ENCODE measurements at places on chromosomes 16 and 17.

- DNase-seq, result no peak
Observed at GRCh38 chr16:87098976-87099720, 218.0 kb downstream of the C16orf95 start.

GRCh38 chr17:79790805-79791734 is 5.8 kb downstream of the CBX8 start:
- DNase-seq, result no peak

DNA sequence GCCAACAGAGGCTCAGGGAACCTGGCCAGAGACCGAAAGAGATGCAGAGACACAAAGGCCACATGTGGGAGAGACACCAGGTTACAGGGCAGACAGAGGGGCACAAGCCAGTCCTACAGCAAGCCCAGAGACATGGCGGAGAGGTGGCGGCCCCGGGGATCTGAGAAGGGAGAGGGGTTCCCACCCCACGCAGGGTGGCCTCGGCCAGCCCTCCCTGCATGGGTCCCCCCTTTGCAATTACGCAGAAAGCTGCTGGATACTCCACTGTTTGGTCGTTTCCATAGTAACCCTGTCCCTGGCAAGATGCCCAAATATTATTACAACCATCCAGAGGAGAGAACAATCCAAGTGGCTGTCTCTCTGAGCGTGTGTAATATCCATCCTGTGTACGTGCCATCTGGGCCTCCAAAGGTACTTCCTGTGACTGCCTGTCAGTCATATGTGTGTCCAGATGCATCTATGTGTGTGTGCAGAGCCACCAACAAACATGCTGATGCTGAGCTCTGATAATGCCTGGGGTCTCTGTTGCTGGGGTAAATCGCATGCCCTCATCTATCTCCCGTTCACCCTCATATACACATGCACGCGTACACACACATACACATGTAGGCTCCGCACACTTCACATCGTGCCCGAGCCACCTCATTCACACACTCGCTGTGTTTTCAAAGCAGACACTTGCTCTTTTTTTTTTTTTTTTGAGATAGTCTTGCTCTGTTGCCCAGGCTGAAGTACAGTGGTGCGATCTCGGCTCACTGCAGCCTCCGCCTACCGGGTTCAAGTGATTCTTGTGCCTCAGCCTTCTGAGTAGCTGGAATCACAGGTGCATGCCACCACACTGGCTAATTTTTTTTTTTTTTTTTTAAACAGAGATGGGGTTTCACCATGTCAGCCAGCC is 5.5 kb downstream of the PCGF2 start:
- DNase-seq, result peak; percentile 91

DNA sequence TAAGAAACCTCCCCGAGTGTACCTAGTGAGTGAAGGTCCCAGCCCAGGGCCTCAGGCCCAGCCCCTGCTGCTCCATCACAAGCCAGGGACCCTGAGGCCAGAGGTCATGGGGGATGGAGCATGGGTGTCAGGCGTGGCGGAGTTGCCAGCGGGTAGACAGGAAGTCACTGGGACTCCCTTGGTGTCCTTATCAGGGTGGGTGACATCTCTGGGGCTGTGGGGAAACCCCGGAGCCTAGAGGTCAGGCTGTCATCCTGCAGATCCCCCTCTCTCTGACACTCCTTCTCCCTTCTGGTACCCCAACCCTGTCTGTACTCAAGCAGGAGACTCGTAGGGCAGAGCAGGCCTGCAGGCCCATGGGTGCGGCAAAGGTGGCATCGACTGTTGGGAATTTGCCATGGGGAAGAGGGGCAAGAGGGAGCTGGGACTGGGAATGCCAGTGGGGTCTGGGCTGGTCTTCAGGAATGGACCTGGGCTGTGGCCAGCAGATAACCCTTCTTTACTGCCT is 10.8 kb upstream of the ADGRG1 start:
- no peak for DNase-seq

GRCh38 chr17:16298140-16298662 is 55.1 kb downstream of the CENPV start:
- no peak for DNase-seq

- DNase-seq, result peak; percentile 42
Observed at GRCh38 chr16:17724242-17724898, 253.6 kb upstream of the XYLT1 start.

GRCh38 chr16:64250866-64251265 is 871.0 kb downstream of the CDH11 start:
- no peak for DNase-seq

DNA sequence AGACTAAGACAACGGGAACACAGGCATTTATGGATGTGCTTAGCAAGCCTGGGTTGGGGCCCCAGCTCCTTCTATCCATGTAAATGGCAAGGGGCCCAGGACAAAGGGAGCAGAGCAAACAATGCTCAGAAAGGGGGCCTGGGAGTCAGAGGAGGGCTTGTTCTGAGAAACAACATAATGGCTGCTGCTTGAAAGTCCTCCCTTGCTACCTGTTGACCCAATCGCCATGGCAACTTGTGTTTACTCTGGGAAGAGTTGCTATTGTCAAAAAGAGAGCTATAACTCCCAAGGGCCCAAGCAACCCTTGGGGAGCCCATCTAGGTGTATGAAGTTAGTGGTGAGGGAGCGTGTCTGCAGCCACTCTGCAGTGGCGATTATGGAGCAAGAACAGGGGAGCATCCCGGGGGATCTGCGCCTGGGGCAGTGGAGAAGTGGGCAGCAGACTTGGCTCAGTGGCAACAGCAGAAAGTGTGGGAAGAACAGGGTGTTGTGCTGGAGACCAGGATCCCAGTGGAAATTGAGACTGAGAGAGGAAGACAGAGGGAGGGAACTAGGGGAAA is 118.7 kb upstream of the NLRP1 start:
- no peak for DNase-seq

- peak; percentile 74 for DNase-seq
Observed at GRCh38 chr16:84726079-84726668, 26.4 kb downstream of the USP10 start.

DNA sequence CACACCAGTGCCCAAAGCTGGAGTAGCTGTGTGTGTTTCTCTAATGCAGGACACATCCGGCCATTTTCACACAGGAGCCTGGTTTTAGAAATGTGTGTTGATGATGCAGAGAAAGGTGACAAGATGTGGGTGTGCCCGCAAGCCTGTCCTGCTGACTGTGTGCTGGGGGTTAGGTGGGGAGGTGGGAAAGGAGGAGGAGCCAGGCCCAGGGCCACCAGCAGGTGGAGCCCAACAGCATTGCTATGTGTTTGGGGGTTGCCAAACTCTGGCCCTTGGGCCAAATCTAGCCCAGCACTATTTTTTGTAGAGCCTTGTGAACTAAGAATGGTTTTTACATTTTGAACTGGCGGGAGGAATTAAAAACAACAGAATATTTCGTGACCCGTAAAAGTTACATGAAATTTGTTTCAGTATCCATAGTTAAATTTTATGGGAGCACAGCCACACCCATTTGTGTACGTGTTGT is 61.7 kb upstream of the LGALS9 start:
- no peak for DNase-seq

DNA sequence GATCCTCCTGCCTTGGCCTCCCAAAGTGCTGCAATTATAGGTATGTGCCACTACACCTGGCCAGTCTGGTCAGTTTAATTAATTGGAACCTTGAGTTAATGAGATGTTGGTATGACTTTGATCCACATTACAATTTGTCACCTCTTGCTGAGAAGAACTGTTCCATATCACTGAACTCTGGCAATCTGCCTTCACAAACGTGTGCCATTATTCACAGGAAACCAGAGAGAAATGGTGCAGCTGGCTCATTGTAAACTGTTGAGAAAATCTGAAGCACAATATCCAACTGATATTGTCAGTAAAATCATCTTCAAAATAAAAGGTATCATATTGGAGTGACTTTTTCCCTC is 39.3 kb upstream of the YPEL2 start:
- DNase-seq, result no peak

GRCh38 chr16:65097296-65097695 is 24.6 kb downstream of the CDH11 start:
- no peak for DNase-seq

GRCh38 chr17:50364715-50365114 is 8.3 kb downstream of the MRPL27 start:
- DNase-seq, result no peak

DNA sequence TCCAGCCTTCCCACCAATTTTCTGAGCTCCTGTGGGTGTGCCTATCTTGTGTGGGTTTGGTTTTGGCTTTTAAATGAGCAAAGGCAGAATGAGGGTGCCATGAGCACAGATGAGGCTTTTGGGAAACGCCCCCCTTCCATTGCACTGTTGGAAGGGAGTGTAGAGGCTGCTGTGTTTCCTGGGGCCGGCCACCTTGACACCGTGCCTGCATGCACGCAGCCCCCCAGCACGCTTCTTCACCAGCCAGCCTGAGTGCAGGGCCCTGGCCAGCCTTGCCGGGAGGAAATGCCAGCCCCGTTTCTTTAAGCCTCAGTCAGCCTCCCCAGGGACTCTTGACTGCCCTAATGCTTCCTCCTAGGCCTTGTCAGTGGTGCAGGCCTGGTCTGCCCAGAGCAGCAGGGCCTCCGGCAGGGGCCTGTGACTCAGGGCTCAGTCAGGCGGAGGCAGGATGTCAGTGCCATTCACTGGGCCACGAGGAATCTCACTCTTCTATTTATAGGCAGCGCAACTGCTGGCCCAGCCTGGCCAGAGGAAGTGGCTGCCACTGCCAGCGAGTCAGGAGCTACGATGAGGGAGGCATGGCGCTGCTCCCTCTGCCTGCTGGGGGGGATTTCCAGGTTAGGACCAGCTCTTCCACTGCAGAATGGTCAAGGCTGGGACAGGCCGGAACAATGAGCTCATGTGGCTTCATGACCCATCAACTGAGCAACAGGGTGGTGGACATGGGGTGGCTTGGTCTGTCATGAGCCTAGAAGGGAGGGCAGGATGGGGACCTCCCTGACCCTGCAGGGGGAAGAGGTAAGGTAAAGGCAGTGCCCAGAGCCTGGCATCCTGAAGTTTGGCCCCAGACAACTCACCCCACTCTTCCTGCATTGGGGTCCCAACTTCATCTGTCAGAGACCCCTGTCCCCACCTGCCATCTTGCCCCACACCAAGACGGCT is 205.2 kb downstream of the RAB11FIP4 start:
- DNase-seq, result peak; percentile 91

- DNase-seq, result no peak
Observed at GRCh38 chr17:76170114-76170513, 29.1 kb upstream of the FOXJ1 start.

DNA sequence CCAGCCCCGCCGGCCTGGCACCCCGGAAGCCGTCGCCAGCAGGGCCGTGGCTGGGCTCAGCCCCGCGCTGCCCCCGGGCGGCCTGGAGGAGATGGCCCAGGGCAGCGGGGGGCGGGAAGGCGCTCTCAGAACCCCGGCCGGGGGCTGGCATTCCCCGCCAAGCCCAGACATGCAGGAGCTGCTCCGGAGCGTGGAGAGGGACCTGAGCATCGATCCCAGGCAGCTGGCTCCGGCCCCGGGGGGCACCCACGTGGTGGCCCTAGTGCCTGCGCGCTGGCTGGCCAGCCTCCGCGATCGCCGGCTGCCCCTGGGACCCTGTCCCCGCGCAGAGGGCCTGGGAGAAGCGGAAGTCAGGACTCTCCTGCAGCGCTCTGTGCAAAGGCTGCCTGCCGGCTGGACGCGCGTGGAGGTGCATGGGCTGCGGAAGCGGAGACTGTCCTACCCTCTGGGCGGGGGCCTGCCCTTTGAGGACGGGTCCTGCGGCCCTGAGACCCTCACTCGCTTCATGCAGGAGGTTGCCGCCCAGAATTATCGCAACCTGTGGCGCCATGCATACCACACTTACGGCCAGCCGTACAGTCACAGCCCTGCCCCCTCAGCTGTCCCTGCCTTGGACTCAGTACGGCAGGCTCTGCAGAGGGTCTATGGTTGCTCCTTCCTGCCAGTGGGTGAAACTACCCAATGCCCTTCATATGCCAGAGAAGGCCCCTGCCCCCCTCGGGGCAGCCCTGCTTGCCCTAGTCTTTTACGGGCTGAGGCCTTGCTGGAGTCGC is 551 bp downstream of the WDR81 start:
- DNase-seq, result no peak

DNA sequence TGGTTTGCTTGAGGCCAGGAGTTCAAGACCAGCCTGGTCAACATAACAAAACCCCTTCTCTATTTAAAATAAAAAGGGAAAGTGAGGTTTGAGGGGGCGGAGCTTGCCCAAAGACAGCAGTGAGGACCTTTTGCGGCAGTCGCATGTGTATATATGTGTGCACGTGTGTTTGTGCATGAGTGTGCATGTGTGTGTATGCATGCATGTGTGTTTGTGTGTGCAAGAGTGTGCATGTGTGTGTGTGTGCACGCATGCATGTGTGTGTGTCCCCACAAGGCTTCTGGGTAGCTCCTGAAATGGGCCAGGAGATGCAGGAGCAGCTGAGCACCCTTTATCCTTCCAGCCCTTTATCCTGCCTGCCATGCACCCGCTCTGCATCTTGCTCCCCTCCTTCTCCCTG is 9.0 kb downstream of the RHBDL3 start:
- DNase-seq, result no peak

GRCh38 chr17:83132251-83133081 is 53.1 kb downstream of the METRNL start:
- no peak for DNase-seq

- DNase-seq, result no peak
Observed at GRCh38 chr17:8921147-8921546, 44.4 kb downstream of the PIK3R5 start.

DNA sequence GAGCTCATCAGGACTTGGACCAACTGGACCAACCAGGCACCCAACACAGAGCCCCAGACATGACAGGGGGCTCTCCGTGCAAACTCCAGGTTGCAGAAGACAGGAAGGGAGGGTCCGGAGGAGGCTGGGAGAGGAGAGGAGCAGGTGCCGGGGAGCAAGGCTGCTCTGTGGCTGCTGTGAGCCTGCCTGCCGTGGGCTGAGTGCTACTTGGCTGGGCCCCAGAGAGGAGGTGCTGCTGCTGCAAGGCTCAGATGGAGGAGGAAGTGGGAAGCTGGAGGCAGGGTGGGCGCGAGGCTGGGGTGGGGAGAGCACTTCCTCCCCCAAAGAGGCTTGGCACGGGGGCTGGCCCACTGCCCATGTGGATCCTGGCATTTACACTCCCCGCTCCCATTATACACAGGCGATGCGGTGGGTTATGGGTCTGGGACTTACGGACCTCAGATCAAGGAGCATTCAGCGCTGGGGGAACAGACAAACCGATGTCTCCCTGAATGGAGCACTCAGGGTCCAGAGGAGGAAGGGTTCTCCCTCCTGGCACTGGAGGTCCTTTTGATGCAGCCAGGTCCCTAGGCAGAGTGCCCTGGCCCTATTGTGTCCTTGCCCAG is 15.9 kb downstream of the EPOP start:
- no peak for DNase-seq

All from fibroblast of the conjunctiva (primary cell).